Fibroblast of skin of abdomen (primary cell): ENCODE measurements at places on chromosomes 13 and 19.

DNA sequence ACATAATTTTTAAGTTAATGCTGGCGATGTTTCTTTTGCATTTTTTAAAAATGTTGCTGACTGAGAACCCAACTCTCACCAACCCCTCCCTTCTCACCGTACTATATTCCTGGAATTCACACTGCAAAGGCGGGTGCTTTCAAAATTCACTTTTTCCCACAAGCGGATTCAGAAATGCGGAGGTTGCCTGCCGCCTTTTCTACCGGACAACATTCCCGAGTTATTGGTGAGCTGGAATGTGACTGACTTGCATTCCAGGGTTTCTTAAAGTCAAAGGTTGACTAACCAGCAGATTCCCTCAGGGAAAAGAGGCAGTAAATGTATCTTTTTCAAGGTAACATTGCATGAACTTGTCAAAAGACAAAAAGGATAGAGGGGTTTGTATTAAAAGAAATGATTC lies 113.3 kb downstream of the RAB20 start:
- DNase-seq: peak; percentile 83

DNA sequence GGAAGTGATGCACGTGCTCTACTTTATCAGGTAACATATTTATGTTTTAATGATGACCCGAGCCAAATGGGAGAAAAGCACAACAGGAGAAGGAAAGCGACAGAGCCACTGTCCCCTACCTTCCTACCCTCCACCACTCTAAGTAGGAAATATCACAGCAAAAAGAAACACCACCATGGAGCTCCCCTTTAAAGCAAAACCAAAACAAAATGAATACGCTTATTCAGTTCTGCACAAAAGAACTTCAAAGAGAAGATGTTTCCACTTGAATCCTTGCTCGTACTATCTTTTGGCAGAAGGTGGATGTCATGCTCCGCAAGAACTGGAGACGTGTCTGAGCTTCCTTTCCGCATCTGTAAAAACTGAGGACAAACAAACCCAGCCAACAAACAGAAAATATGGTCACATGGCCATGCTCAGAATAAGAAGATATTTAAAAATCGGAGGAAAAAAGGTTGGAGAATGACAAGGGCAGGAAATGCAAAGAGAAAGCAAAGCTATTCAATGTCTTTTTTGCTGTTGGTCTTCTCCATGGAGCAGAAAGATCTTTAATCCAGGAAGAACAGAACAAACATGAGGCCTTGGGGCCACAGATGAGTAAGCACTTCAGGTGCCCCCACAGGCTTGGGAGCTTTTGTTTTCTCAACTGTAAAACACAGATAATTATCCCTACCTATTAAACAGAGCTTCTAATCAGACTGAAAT lies 19.5 kb downstream of the N4BP2L1 start:
- no peak for DNase-seq

- no peak for DNase-seq
Observed at GRCh38 chr13:23107665-23108064, 73.1 kb upstream of the SGCG start.

DNA sequence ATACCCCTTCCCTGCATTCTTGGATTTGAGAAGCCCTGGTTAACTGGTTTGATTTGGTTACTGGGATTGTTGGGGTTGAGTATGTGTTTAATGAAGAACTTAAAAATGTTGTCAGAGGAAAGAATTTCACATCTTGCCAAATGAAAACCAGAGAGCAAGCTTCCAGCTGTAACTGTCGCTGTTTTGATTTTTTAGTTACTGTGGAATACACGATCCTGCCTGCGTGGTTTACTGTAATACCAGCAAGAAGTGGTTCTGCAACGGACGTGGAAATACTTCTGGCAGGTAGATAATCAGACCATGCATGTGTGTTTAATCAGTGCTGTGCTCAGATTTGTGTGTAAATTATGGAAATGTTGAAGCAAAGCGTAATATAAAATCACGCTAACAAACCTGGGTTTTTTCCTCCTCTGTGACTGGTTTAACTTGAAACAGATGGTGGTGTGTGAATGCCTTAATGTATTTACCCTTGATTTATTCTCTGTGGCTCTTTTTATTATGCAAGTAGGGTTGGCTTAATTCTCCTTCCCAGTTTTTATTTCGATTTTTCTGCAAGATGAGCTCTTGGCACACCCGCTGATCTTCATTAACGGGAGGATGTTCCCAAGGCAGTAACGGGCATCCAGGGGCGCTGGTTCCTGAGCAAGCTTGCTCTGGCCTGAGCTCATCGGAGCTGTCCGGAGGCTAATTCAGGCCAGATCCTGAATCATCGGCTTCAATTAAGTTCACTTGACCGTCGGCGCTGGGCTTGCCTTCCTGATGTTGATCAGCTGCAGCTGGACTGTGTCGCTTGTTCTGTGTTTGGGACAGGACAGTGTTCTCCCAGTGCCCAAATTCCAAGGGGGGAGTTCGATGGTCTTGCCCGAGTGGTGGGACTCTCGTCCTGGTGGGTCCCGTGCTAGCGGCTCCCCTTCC lies 16.0 kb downstream of the UPF1 start:
- DNase-seq: peak; percentile 79

GRCh38 chr13:20716951-20717350 lies 13.5 kb downstream of the IL17D start:
- no peak for DNase-seq

- peak; percentile 33 for DNase-seq
Observed at GRCh38 chr13:72834601-72835000, 52.7 kb downstream of the PIBF1 start.

DNA sequence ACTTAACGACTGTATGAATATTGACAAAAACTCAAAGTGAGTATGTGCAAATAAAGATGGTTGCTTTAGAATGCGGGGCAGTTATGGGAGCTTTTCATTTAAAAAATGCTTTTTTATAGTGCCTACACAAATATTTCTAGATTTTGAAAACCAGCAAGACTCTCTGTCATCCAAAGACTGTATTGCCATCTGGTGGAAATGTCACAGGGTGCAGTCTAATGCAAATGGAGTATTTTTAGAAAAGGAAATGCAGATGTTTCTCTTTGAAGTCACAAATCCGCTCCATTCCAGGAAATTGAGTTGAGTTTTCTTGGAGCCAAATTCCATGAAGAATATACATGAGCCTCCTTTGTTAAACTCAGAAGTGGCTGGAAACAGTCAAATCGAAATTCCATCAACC lies 2.3 kb upstream of the C1QTNF9B start:
- DNase-seq: peak; percentile 68

DNA sequence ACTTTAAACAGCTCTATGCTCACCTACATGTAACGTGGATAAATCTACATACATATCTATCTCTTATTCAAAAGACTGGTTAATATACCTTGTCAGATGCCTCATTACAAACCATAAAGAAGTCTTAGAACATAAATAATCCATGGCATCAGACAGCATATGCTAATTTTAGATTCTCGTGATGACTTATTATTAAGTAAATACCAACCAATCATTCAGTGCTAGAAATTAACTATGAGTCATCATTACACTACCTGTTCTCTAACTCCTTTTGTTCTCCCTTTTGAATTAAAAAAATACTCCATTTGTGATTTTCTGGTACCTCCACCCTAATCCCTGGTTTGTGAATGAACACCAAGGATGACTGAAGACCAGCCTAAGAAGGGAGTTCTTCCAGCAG lies 754.3 kb upstream of the ARGLU1 start:
- no peak for DNase-seq

GRCh38 chr13:85368686-85369085 lies 430.5 kb downstream of the SLITRK6 start:
- DNase-seq: no peak
